ENCODE measurements at places on chromosomes 2 and 18. TPM values are rescaled to one million over a fixed set of nuclear protein-coding genes. Genes with fewer than 3 reads are reported as not detected.

DNA sequence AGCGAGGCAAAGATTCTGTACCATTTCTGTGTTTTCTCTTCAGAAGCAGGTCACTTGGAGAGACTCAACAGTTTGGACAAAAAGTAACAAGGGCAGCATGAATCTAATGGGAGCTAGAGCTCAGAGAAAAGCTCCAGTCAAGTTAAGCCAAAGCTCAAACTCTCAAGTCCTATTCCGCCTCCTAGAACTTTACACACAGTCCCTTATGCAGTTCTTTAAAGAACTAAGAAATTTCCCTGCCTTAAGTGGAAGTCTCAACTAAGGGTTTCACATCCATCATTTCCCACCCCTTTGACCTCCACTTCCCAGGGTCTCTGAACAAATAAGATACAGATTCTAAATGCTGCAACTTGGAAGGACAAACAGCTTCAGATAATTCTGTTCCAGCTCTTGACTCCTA, 121.3 kb upstream of the RNU4ATAC start:
- DNase-seq = no peak

NXPH2 gene
- not detected for total RNA-seq

DNA sequence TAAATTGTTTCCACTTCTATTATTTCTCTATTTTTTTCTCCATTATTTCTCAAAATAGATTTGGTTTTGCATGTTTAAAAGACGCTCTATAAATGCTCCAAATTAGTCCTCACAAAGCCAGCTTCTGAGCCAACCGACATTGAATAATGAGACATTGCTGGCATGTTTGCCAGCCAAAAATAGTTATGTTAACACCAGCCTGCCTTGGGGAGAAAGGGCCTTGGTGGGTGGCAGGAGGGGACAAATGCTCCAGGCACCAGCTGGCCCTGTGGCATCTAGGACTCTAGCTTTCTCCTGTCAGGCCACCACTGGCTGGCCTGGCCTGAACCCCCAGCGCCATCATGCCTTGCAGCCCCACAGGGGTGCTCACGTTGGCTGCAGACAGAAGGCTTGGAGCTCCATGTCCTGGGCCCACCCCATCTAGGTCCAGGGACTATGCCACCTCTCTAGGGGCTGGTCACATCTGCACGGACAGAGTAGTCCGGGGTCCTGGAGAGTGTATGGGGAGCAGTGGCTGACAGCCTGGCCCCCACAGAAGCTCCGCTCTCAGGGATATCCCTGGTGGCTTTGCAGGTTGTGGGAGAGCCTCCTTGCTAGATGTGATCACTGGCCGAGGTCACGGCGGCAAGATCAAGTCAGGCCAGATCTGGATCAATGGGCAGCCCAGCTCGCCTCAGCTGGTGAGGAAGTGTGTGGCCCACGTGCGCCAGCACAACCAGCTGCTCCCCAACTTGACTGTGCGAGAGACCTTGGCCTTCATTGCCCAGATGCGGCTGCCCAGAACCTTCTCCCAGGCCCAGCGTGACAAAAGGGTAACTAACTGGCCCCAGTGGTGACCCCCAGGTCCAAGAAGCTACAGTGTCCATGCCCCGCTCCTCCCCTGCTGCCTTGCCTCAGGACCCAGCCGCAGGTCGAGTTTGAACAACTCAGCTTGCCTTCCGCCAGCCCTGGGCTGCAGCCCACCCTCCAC, 12.5 kb downstream of the ABCG8 start:
- DNase-seq = no peak

DNA sequence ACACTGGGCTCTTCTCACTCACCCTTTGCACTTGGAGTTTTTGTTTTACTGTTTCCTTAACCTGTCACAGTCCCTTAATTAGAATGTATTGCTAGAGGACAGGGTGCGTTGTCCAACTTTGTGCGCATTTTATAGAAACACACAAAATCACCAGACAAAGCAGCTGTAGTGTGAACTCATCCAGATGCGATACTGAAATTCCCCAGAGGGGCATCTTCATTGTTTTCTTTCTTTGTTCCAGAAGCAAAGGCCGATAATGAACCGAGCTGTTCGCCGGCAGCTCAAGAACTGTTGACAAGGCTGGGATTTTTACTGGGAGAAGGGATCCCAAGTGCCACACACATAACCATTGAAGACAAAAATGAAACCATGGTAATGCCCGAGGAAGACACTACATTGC, 137.6 kb downstream of the WDSUB1 start:
- DNase-seq = no peak

DNA sequence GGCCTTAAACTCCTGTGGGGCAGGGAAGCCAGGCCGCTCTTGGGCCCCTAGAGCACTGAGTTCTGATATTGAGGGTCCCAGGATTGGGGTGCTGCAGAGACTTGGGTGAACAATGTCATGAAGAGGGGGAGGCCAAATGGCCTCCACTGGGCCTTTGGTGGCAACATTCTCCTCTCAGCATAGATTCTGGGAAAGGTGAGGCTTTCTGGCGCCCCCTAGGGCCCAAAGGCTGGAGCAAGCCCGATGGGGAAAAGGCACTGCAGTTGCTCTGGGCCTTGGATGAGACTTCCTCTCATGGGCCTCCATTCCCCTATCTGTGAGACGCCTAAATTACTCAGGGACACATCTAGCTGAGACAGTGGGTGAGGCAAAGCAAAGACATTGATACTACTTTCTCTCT, 84.8 kb downstream of the ACAA2 start:
- DNase-seq = peak; percentile 36

MAP2 gene
- total RNA-seq = 0.21 TPM

GRCh38 chr2:11237122-11237521, 81.9 kb downstream of the SLC66A3 start:
- DNase-seq = no peak

GRCh38 chr2:86787736-86788135, 3.0 kb downstream of the CD8A start:
- peak; percentile 48 for DNase-seq

- no peak for DNase-seq
Observed at GRCh38 chr2:211132046-211132445, 575.6 kb downstream of the CPS1 start.

- no peak for DNase-seq
Observed at GRCh38 chr2:57080035-57080434, 896.2 kb downstream of the CCDC85A start.

ERFE gene
- 0.34 TPM for total RNA-seq

DNA sequence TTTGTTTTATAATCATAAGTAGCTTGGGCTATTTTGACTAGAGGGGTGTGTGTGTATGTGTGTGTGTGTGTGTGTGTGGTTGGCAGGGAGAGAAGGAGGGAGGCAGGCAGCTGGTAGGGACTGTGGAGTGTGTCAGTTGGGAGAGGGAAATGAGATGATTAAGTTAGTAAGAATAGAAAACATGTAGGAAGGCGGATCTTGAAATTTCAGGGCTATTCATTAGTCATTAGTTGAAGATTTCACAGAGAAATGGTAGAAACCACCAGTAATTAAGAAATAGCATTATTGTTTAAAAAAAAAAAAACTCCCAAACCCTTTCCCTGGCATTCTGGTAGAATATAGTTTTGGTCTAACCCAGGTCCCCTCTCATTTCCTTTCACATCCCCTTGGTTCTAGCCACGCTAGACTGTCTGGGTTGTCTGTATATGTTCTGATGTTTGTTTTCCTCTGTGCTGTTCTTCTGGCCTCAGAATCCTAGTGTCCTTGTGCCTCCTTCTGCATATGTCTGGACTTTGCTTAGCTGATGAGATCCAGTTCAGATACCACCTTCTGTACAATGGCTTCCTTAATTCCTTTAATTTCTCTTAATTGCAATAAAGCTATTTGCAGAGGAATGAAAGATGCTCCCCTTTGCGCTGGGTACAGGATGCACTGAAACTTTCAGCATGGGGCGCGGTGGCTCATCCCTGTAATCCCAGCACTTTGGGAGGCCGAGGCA, 161.6 kb downstream of the NEDD4L start:
- DNase-seq = no peak

GPR75 gene
- 1.4 TPM for total RNA-seq

GAD1 gene
- total RNA-seq = 1.0 TPM

DNA sequence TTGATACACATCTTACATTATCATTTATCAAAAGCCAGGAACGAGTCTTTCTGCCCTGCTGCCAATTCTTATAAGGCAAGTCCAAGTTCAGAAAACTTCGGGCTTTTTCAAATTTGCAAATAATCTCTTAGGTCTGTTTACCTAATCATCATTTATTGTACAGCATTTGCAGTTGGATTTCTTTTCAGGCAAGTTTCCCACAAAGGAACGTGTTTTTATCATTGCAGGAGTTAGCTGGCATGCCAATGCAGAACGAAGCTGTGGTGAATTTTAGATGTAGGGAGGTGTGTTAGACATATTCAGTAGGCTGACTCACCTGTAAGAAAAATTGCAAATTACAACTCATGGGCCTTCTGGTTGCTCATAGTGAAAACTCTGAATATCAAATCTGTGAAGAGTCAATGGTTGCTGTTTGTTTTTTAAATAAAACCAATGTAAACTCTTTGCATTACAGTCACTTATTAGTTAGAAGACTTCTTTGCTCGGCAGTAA, 209.6 kb downstream of the SRBD1 start:
- DNase-seq = no peak

DNA sequence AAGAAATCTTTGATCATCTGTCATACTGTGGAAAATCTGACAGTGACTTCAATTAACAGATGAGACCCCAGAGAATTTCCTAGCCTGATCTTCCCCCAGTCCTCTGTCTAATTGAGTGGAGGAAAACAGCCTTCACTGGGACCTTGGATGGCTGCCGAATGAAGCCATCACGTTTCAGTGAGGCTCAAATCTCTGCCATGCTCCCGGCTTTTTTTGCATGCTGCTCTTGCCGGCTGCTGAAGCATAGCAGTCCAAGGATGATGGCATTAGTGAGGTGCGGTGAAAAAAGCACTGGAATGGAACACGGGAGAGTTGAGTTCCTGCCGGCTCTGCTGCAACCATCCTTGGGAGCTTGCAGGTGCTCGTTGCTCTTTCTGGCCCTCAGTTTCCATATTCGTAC, 430.5 kb downstream of the SLC4A3 start:
- DNase-seq = no peak

DNA sequence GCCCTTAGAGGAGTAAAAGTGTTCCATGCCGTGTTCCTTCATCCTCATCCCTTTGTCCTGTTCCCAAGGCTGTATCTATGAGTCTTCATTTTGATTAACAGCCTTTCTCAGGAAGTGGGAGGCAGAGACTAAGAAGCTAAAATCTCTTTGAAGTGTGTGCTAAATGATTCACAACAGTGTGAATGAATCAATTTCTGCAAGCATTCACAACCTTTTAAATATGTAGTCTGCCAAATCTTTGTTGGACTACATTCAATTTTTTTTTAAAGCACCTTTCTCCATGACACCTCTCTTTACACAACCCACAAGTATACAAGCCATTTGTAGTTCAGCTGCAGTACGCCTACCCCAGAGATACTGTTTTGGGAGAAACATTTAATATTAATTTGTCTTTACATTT, 408.6 kb upstream of the FANCL start:
- no peak for DNase-seq

DNA sequence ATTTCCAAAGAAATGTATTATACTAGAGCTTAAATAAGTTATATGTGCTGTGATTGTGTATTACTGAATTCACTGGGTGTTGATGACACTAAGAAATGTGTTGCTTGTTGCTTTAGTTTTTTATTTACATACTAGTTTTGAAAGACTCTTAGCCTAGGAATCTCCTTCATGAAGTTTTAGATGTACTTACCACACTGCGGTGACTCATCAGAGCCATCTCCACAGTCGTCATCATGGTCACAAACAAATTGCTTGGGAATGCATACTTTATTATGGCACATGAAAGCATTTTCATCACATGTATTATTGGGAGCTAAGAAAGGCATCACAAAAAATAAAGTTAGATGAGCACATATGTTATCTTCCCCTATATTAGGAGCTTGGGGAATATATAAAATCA, 1624.2 kb downstream of the LRP1B start:
- no peak for DNase-seq

DAW1 gene
- not detected for total RNA-seq

- DNase-seq = no peak
Observed at GRCh38 chr2:185130685-185131084, 532.4 kb downstream of the ZNF804A start.

DNA sequence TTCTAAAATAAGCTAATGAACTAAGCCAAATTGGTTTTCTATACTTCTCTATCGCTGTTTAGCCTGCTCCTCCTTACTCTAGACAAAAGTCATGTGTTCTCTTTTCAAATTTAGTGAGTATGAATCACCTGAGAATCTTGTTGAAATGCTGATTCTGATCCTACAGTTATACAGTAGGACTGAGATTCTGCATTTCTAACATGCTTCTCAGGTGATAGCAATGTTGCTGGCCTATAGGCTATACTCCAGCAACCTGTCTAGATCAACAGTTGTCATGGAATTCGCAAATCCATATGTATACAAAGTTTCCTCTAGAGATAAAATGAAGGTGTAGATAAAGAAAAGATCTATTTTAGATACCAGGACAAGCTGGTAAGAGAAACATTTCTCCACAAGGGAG, 62.9 kb downstream of the MEMO1 start:
- no peak for DNase-seq

IL37 gene
- total RNA-seq = not detected

- no peak for DNase-seq
Observed at GRCh38 chr18:48955830-48956261, 5.1 kb upstream of the SMAD7 start.

- no peak for DNase-seq
Observed at GRCh38 chr2:136495636-136496035, 269.7 kb upstream of the THSD7B start.

- DNase-seq = no peak
Observed at GRCh38 chr2:165804719-165805118, 10.7 kb upstream of the GALNT3 start.

MC5R gene
- not detected for total RNA-seq

GRCh38 chr18:51724790-51725721, 527.6 kb upstream of the MEX3C start:
- no peak for DNase-seq

GRCh38 chr2:222361787-222362186, 62.6 kb upstream of the SGPP2 start:
- no peak for DNase-seq

- DNase-seq = no peak
Observed at GRCh38 chr18:35508746-35509338, 11.1 kb upstream of the INO80C start.

GRCh38 chr18:57890266-57890665, 87.2 kb upstream of the ATP8B1 start:
- DNase-seq = no peak

GRCh38 chr2:238698072-238698352, 149.9 kb upstream of the TWIST2 start:
- no peak for DNase-seq

DNA sequence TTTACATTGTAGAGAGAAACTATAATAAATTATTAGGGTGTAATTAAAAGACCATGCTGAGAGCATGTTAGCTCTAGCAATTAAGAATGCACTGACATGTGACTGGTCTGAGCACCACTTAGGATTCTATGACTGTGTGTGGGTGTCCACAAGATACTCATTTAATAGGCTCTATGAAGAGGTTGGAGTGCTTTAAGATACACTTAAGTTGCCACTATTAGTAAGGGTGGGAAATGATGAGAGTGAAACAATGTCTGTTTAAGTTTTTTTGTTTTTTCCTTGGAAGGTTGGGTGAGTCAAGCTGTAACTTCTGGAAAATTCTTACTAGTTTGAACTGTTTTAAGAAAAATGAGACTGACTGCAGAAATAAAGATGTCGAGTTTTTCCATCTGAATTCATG, 1.8 kb upstream of the FAP start:
- DNase-seq = no peak

- DNase-seq = no peak
Observed at GRCh38 chr18:45733535-45733934, 9.6 kb downstream of the SLC14A1 start.

All from activated naive CD8-positive, alpha-beta T cell treated with anti-CD3 and anti-CD28 coated beads for 36 hours (primary cell).